ENCODE measurements at places on chromosomes 7 and 10.

DNA sequence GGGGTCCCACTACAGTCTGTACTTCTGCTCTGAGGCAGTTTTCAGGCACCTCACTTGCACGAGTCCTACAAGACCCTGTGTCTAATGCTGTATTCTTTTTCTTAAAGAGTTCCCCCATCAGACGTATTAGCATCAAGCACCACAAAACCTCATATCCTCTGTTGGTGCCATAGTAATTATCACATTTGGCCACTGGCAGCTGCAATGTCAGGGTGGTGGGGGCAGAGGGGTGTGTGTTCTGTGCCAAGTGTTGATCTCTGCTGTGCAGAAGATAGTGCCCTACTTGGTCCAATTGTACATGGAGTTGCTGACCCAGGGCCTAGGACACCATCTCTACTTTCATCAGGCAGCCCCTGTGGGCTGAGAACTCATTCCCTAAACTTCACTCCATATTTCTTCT is 20.0 kb upstream of the JAZF1 start:
- DNase-seq: no peak

- no peak for DNase-seq
Measured at GRCh38 chr10:28676326-28676967, 874 bp upstream of the BAMBI start.

DNA sequence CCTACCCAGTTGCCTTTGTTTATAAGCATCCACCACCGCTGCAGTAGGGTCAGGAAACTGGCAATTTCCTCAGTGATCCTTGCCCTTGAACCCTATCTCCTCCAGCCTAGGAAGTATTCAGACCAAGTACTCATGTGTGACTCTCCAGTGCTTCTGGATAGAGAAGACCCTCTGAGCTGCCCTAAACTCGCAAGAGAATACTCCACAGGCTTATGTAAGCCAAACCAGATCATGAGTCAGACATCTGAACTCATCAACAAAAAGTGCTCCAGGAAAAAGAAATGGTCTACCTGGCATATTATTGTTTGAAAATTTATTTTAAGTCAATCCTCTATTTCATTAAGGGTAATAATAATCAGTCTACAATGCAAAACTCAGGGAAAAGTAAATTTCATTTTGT is 101.3 kb downstream of the KAT6B start:
- DNase-seq: no peak

- no peak for DNase-seq
Measured at GRCh38 chr7:128407751-128408708, 1.8 kb downstream of the IMPDH1 start.

- no peak for DNase-seq
Measured at GRCh38 chr7:36032361-36032818, 120.7 kb upstream of the EEPD1 start.

- DNase-seq: no peak
Measured at GRCh38 chr10:67776371-67776770, 61.6 kb downstream of the DNAJC12 start.

- DNase-seq: no peak
Measured at GRCh38 chr10:76759681-76760080, 877.9 kb downstream of the KCNMA1 start.

GRCh38 chr7:104469166-104469820 is 140.9 kb downstream of the LHFPL3 start:
- no peak for DNase-seq

DNA sequence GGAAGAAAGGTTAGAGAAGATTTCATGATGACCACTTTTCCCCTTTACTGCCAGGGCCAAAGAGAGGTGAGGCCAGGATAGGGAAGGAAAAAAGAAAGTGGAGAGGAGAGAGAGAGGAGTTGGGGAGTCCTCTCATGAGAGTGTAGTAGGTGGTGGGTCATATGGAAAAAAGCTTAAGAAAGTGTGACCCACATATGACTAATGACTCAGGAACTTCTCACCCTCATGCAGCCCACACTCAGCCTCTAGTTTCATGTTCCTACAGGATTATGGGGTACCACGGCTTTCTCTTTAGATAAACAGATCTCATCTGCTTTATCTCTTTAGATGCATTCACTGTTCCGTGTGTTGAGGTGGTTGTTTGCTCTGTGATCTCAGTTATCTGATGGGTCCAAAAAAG is 462.5 kb upstream of the IGFBP3 start:
- DNase-seq: no peak

DNA sequence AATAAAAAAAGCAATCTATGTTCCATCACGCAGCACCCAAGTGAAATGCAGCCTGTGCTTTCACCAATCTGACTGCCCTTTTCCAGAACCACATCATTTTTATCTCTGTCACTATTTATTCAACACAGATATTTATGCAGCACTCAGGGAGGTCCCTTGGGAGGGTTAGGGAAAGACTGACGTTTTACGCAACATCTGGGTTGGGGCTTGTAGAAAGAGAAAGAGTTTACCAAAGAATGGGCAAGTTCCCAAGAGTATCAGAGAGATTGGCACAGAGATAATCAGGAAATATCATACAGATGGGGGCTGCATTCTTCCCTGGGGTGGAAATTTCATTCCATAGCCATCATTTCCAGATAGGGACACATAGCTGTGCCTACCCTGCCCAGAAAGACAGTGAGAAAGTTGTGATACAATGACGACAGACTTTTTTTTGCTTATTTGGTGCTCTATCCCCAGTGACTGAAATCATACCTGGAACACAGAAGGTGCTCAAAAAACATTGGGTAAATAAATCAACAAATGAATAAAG is 474.2 kb downstream of the CALN1 start:
- DNase-seq: no peak

- DNase-seq: peak; percentile 94
Measured at GRCh38 chr10:89278034-89278535, 23.8 kb upstream of the IFIT2 start.

DNA sequence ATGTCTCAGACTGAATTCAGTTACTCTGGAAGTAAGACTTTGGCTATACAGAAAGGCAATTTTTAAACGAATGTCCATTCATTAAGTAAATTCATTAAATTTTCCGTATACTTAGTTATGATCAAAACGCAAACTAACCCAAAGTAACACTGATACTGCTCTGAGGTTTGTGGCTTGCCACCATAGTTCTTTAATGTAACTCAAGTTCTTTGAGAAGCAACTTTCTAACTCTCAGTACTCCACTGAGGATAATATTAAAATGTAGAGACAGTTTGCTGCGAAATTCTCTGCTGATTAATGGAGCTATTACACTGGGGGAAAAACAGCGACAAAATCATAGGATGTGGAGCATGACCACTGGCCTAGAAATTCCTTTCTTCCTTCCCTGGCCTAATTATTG is 45.4 kb upstream of the PNLIPRP3 start:
- DNase-seq: no peak

DNA sequence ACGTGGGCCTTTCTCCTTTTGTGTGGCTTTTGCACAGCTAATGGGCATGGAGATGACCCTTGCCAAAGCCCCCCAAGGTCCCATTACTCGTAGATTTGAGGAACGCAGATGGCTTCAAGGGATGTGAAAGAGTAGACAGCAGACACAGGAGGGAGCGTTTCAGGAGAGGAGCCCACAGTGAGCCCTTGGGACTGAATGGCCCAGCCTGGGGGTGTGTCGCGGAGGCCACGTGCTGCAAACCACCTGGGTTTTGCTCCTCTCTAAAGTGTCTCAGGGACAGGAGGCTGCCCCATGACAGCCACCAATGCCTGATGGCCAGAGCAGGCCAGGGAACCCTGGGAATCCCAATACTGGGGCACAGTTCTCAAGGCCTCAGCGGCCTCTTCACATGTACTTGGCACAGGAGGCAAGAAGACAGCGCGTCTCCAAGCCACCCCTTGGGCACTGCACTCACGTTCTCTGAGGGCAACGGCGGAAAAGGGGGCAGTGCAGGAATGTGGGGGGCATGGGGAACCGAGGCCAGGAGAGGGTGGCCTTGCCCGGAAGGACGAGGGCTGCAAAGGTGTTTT is 185.2 kb downstream of the WDR37 start:
- DNase-seq: no peak

DNA sequence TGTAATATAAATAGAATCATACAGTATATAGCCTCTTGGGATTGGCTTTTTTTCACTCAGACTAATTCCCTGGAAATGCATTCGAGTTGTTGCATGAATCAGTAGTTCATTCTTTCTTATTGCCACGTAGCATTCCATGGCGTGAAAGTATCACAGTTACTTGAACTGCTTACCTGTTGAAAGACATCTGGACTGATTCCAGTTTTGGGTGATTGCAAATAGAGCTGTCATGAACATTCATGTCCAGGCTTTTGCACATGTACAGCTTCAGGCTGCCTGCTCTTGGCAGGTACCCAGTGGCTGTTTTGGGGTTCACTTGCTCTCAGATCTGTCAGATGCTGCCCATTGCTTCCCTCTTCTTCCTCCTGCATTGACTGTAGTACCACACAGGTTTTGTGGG is 54.9 kb downstream of the LRGUK start:
- DNase-seq: no peak

DNA sequence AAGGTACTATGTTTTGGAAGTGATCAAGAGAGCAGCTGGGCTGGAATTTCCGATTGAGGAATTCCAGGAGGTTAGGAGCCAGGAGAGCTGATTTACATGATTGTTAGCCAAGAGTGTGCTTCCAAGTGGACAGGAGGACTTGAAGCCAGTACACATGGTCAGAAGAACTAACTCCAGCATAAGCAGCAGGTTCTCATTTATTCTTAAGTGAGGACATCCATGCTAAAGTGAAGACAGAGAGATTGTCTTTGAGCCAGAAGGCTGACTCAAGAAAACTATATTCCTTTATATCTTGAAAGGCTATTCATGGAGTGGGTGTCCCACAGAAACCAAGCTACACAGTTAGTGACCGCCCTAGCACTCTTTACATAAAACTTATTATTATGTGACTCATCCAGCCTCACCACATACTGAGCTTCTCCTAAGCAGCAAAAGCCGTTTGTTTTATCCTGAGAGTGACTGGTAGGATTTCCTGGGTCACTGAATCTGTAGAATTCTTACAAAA is 56.7 kb upstream of the SEMA3A start:
- DNase-seq: no peak

DNA sequence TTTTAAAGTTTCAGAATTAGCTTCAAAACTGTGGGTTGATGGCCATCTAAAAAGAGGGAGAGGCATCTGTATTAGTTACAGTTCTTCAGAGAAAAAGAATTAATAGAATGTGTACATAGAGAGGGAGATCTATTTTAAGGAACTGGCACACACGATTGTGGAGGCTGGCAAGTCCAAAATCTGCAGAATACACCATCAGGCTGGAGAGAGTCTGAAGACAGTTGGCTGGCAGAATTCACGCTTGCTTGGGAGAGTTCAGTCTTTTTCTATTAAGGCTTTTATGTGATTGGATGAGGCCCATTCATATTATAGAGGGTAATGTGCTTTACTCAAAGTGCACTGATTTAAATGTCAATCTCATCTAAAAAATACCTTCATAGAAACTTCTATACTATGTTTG is 135.1 kb upstream of the SORCS1 start:
- no peak for DNase-seq

DNA sequence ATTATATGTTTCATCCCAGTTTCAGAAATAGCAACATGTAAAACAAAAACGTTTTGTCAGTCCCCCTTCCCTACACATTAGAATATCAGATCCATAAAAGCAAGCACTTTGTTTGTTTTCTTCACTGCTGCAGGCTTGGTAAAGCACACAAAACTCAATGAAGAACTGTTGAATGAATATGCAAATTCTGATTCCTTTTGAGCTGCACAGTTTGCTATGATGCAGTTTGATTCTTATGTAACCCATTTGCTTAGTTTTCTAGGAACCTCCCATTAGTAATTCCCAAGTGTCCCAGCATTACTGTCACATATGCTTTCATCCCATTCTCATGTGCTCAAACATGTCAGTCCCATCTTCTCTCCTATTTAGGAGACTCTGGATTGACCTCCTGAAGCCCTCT is 26.1 kb upstream of the CHCHD3 start:
- DNase-seq: no peak

- DNase-seq: no peak
Measured at GRCh38 chr7:28144266-28144665, 36.3 kb downstream of the JAZF1 start.

DNA sequence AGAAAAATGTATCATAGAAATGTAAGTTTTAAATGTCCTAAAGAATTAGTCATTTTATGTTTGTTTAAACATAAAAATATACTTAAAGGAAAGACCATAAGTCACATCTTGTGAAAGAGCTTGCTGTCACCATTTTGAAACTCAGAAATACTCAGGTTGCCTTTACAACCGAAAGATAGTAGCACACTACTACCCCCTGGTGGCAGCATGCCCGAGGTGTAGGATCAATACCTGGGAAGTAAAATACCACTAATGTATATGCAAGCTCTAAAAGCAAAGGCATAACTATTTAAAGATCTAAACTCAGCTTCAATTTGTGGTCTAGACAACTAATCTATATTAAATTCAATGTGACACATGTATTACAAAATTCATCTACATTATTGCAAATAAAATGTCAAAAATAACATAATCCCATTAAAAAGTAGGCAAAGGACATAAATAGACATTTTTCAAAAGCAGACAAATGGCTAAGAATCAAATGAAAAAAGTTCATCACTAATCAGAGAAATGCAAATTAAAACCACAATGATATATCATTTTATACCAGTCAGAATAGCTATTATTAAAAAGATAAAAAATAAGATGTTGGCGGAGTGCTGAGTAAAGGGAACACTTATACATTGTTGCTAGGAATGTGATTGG is 47.7 kb upstream of the FGL2 start:
- DNase-seq: no peak

DNA sequence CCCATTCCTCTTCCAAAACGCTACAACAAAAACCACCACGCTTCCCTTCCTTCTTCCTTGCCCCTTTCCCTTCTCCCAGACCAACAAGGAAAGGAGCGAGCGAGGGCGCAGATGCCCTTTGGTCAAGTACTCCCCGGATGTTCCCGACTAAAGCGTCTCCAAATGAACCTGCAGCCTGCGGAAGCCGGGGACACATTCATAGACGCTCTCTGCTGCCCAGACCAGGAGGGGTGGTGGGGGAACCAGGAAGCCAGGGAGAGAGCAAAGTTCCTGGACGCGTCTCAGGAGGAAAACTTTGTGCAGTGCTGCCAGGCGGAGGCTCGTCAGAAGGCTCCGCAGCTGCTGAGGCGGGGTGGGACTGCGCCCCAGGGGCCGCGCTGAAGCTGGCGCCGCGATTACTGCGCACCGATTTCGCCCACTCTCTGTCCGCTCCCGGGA is 754 bp downstream of the SEMA3D start:
- no peak for DNase-seq

- no peak for DNase-seq
Measured at GRCh38 chr10:110967645-110968044, 48.2 kb downstream of the SHOC2 start.

- no peak for DNase-seq
Measured at GRCh38 chr10:91907914-91908336, 1.4 kb downstream of the FGFBP3 start.

DNA sequence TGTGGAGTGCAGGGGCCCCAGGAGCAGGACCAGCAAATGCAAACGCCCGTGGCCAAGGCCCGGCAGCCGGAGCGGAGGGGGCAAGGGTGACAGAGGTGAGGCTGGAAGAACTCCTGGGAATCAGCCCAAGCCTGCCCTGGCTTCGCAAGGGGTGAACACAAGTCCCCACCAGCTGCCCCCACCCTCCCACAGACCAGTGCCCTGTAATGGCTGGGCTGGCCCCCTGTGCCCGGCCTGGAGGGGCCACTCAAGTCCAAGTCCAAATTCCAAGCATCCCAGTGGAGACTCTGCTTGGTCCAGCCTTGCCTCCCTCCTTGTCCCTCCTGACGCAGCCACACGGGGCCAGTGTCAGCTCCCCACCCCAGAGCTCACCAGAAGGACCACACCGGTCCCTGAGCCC is 28.0 kb downstream of the MICALL2 start:
- DNase-seq: no peak
